ENCODE measurements at places on chromosomes 4 and X.

DNA sequence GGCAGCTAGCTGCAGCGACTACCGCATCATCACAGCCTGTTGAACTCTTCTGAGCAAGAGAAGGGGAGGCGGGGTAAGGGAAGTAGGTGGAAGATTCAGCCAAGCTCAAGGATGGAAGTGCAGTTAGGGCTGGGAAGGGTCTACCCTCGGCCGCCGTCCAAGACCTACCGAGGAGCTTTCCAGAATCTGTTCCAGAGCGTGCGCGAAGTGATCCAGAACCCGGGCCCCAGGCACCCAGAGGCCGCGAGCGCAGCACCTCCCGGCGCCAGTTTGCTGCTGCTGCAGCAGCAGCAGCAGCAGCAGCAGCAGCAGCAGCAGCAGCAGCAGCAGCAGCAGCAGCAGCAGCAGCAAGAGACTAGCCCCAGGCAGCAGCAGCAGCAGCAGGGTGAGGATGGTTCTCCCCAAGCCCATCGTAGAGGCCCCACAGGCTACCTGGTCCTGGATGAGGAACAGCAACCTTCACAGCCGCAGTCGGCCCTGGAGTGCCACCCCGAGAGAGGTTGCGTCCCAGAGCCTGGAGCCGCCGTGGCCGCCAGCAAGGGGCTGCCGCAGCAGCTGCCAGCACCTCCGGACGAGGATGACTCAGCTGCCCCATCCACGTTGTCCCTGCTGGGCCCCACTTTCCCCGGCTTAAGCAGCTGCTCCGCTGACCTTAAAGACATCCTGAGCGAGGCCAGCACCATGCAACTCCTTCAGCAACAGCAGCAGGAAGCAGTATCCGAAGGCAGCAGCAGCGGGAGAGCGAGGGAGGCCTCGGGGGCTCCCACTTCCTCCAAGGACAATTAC lies 1.4 kb downstream of the AR start:
- peak; percentile 24 for DNase-seq

- no peak for DNase-seq
These were observed 14.8 kb downstream of the GABRQ start for GRCh38 chrX:152652467-152652866.

DNA sequence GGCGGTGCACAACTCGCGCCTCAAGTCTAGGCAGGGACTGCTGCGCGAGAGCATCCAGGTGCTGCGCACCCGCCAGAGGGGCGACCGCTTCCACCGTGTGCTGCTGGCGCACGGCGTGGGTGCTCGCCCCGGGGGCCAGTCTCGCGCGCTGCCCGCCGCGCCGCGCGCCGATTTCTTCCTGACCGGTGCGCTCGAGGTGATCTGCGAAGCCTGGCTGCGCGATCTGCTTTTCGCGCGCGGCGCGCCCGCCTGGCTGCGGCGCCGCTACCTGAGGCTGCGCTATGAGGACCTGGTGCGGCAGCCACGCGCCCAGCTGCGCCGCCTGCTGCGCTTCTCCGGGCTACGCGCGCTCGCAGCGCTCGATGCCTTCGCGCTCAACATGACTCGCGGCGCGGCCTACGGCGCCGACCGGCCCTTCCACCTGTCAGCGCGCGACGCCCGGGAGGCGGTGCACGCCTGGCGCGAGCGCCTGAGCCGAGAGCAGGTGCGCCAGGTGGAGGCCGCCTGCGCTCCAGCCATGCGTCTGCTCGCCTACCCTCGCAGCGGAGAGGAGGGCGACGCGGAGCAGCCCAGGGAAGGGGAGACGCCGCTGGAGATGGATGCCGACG lies 1.3 kb downstream of the CHST7 start:
- DNase-seq: no peak

DNA sequence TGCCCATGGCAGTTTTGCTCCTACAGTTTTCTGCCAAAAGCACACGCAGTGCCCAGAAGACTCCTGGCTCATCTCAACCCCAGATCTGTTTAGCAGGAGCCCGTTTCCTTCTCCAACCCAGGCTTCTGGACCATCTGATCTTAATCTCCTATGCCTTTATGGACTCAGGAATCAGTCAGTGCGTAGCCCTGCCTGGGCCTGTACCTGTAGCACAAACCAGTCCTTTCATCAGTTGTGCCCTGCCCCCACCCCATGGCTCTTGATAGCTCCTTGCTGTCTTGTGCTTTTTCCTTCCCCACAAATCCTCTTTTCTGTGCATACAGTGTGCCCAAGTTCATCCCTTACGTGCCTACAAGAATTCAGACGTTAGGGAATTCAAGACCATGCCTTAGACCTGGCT lies 1.5 kb downstream of the ZNF718 start:
- DNase-seq: no peak

GRCh38 chrX:1386338-1387127 lies 5.4 kb downstream of the SLC25A6 start:
- DNase-seq: no peak

- DNase-seq: no peak
These were observed 1012.0 kb downstream of the RPA4 start for GRCh38 chrX:97895751-97896150.

DNA sequence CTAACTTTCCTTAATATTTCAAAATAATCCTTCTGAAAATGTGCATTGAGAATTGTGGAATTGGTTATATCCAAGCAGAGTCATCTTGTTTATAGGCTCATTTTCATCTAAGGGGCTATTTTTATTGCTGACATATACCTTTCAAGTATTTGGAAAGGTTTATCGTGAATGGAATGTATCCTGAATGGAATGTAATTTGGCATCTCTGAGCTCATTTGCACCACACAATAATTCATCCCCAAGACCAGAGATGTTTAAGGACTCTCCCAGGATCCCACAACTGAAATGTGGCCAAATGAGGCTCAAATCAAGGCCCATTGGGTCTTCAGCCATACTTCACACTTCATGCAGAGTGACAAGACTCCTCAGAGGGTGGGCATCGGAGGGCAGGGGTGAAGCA lies 7.5 kb upstream of the SETD7 start:
- no peak for DNase-seq

- DNase-seq: no peak
These were observed 49.2 kb downstream of the GPC4 start for GRCh38 chrX:133365871-133366611.

- DNase-seq: no peak
These were observed 37.9 kb upstream of the MXD4 start for GRCh38 chr4:2299794-2300193.

- no peak for DNase-seq
These were observed 138.6 kb upstream of the GPR101 start for GRCh38 chrX:137172317-137172948.

GRCh38 chr4:12846368-12846767 lies 637.8 kb downstream of the RAB28 start:
- DNase-seq: no peak

- peak; percentile 95 for DNase-seq
These were observed 314.9 kb upstream of the DIPK2B start for GRCh38 chrX:45515262-45516215.

- DNase-seq: peak; percentile 18
These were observed 7.2 kb downstream of the GSTCD start for GRCh38 chr4:105715692-105716278.

GRCh38 chrX:13026877-13027652 lies 17.4 kb downstream of the FAM9C start:
- no peak for DNase-seq

DNA sequence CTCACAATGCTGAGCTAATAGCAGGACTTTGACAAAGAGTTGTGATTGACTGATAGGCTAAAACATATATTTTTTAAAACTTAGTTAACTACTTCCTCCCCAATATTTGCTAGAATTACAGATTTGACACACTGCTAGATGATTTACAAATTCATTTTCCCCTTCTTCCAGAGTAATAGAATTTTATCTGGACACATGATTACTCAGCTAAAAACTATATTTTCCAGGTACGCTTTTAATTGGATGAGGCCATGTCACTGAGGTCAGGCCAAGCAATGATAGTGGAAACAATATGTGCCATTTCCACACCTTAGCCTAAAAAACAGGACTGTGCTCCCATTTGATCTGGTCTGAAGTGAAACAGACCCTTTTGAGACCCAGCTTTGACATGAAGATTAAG lies 193.3 kb upstream of the PGRMC2 start:
- DNase-seq: no peak

- peak; percentile 14 for DNase-seq
These were observed 390.1 kb downstream of the ANKRD50 start for GRCh38 chr4:124322234-124323065.

GRCh38 chr4:41722181-41722580 lies 26.3 kb downstream of the PHOX2B start:
- DNase-seq: no peak

DNA sequence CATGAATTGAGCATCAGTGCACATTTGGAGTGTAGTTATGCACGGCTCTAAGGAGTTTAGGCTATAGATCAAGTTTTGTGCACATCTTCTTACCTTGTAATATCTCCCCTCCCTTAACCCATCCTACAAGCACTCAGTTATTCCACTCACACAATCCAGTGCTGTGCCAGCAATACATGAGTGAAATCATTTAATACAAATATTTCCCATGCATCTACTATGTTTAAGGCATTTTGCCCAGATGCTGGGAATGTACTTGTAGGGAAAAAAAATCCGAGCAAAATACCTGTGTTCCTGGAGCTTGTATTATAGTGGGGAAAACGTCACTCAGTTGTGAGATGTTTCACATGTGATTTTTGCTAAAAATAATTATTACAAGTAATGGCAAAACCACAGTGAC lies 191.6 kb upstream of the LDB2 start:
- no peak for DNase-seq

DNA sequence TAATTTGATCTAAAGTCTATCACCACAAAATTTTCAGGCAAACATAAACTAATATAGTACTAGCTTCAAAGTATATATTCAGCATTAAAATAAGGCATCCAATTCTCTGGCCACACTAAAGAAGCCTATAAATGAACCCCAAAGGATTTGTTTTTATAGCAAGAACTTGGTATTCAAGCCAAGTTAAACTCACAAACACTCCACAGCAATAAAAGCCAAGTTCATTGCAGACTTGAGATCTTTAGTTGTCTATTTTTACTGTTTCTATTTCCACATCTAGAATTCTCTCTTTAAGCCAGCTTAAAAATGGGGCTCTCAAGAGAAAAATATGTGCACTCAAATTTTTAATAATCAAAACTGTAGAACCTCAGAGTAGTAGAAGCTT lies 51.1 kb downstream of the WDFY3 start:
- DNase-seq: no peak

GRCh38 chr4:1981251-1982058 lies 27.3 kb downstream of the NELFA start:
- DNase-seq: peak; percentile 41

GRCh38 chr4:183747931-183748670 lies 89.0 kb downstream of the TRAPPC11 start:
- DNase-seq: no peak

GRCh38 chr4:183918696-183919095 lies 13.6 kb downstream of the STOX2 start:
- no peak for DNase-seq

DNA sequence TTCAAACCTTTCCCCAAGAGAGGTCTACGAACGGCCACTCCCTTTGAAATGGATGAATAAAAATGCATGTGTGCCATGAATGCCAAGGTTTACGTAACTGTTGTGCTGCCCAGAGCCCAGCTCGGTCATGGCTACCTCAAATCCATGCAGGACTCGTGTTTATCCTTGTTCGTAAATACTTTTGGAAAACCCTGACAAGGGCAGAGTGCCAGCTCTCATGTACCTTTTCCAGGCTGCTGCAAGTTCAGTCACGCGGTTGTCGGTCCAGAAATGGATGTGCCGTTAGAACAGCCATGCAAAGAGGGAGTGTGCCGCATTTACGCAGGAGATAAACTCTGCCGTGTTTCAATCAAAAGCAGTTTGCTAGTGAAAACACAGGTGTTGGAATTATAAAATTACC lies 123.4 kb downstream of the AMELX start:
- no peak for DNase-seq

GRCh38 chrX:101656817-101657216 lies 2.8 kb downstream of the ARMCX2 start:
- no peak for DNase-seq

- no peak for DNase-seq
These were observed 580.8 kb upstream of the FTHL17 start for GRCh38 chrX:31652650-31653049.

DNA sequence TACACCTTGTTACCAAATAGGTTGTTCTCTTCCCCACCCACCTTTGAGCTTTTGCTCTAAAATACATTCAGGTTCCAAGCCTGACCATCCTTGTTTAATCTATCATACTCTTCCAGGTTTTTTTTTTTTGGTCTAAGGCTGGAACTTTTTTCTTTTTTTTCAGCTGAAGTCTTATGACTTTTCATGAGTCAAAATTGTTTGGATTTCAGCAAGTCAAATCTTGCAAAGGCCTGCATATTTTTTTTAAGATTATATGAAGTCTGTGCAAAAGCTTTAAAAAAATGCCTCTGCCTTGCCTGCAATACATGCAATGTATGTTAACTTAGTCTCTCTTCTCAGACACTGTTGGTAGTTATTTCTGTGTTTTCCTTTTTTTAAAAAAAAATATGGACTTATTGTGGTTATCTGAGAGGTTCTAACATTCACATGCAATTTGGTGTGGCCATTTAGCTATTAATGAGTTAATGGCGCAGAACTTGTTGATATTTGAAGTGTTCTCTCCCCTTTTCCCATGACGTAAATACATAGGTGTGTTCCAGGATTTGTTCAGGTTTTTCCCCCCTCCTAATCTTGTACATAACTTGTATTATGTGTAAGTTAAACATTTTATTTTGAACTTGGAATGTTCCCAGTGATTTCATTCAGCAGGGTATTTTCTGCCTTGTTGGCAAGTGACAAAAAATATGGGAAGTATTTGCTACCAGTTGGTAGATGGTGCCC lies 58.7 kb downstream of the CCKAR start:
- no peak for DNase-seq

Data from A549 (cell line).